ENCODE measurements at places on chromosomes 16 and 17. TPM values are rescaled to one million over a fixed set of nuclear protein-coding genes. Genes with fewer than 3 reads are reported as not detected.

DNA sequence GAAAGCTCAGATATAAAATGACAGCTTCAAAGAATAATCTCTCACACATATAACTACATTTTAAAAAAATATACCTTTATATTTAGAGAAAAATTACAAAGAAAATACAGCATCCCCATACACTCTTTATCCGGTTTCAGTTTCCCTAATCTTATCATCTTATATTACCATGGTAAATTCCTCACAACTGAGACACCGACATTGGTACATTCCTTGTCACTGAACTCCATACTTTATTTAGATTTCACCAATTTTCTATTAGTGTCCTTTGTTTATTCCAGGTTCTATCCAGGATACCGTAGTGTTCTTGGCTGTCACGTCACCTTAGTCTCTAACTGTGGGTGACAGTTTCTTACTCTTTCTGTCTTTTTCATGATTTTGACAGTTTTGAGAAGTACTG lies 22.0 kb upstream of the ABCA10 start:
- DNase-seq, result no peak

DNA sequence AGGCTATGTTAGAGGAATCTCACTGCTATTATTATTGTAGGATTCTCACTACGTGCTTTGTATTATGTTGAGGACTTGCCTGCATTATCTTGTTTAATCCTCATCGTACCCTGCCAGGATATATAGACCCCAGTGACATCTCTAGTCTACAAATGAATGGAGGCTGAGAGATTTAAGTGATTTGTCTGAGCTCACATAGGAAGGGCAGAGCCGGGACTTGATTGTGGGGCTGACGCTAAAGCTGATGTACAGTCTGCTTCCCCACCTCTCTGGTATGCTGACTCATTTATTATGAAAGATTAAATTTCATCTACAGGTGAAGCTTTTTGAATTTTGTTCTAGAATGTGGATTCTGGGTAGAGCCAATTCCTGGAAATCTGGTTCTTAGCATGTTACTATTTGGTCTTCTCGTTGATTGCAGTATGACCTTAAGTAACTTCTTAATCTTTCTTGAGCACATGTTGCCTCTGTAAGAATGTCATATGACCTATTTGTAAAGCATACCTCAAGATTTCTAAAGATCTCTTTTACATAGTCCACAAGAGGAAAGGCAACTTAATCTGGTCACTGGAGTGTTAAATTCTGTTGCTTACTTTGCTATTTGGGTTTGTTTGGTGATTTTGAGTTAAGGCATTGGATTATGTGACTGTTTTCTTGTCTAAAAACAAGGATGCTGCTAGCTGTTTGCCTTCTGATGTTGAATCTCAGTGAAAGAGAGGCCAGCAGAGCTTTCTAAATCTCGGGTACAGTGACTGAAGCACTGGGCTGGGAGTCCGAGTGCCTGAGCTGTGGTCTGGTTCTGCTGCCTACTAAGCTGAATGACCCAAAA lies 12.4 kb downstream of the METTL9 start:
- no peak for DNase-seq

GRCh38 chr17:39239640-39240314 lies 14.0 kb upstream of the STAC2 start:
- peak; percentile 52 for DNase-seq

GRCh38 chr16:57113042-57113453 lies 20.7 kb downstream of the CPNE2 start:
- DNase-seq, result no peak

- DNase-seq, result no peak
Measured at GRCh38 chr17:80445007-80445725, 30.2 kb downstream of the ENDOV start.

CCL8 gene
- total RNA-seq, result not detected

ESRP2 gene
- 0.16 TPM for total RNA-seq

- no peak for DNase-seq
Measured at GRCh38 chr17:36671144-36671543, 69.8 kb downstream of the MRM1 start.
